GM13977 (cell line): ENCODE measurements at places on chromosomes 5 and 9.

DNA sequence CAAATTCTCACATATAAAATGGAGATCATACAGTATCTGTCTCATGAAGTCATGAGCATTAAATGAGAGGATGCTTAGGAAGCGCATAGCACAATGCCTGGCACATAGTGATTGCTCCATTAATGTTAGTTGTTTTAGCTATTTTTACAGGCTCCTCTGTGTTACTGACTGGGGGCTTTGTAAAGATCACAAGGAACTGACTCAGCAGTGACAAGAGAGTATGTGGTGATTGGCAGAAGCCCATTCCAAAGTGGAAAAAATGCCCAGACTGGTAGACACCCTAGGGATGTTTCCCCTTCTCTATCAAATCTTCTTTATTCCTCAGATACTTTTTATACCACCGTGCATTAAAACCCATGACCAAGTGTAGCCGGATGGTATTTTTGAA, 33.5 kb downstream of the ABLIM3 start:
- no peak for DNase-seq

GRCh38 chr5:180235077-180235476, 26.1 kb upstream of the RASGEF1C start:
- DNase-seq: no peak

GRCh38 chr9:123440256-123440655, 84.3 kb downstream of the CRB2 start:
- DNase-seq: no peak

DNA sequence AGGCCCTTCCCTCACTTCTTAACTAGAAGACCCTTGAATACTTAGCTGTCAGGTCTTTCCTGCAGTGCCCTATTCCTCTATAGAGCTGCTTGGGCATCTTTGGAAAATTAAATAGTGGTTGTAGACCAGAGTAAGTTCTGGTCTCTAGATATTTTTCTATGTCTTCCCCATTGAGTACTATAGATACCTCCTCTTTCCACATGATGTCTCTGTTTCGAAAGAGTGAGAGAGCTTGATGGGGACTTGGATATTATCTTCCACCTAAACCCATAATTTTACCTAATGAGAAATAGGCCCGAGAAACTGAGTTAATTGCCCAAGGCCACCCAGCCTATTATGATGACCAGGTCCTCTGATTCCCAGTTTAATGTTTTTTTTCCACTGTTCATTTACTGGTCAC, 40.2 kb downstream of the SPEF2 start:
- no peak for DNase-seq

GRCh38 chr5:126414874-126415502, 8.2 kb upstream of the GRAMD2B start:
- DNase-seq: no peak

DNA sequence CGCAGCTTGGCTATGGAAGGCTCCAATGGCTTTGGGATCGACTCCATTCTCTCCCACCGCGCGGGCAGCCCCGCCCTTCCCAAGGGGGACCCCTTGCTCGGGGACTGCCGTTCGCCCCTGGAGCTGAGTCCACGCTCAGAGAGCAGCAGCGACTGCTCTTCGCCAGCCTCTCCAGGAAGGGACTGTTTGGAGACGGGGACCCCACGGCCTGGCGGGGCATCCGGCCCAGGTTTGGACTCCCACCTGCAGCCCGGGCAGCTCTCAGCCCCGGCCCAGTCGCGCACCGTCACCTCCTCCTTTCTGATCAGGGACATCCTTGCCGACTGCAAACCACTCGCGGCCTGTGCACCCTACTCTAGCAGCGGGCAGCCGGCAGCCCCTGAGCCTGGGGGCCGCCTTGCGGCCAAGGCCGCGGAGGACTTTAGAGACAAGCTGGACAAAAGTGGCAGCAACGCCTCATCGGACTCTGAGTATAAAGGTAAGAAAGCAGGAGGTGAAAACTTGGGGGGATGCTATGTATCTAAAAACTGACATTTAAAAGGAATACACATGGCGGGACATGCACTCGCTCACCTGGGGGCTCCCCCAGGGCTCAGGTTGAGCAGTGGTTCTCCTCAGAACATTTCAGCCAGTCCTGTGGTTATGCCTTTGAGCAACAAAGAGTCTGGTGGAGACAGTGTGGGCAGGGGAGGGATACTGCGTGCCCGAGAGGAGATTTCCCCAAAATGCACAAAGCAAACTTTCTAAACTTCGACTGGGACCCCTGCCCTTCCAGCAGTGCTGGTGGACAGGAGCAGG, 579 bp downstream of the BARHL1 start:
- DNase-seq: no peak

DNA sequence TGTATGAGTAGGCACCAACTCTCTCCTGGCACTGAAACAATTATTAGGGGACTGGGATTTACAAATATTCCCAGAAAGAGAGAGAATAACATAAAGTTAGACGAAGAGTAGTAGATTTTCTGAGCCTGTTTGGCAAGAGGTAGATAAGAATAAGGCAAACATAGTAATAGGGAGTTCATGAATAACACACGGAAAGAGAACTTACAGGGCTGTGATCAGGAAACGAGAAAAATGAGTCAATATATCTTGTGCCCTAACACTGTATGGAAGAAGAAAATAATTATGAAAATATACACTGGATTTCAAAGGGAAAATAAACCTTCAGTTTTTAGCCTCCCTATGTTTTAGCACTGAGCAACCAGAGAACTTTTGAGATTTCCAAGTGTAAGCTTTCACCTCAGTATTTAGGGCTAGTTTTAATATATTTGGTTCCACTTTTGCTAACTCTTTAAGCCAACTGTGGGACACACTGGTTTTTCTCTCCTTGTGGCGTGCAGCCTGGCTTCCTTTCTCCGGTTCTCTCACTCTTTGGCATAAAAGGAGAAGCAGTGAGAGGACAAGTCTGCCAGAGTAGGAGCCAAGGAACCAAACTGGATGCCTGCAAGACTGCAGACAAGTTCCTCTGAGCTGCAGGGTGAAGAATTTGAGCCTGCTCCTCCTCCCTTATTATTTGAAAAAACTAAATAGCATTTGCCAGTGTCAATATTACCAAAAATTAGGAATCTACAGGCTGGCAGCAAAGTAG, 6.6 kb upstream of the KCNN2 start:
- DNase-seq: no peak

DNA sequence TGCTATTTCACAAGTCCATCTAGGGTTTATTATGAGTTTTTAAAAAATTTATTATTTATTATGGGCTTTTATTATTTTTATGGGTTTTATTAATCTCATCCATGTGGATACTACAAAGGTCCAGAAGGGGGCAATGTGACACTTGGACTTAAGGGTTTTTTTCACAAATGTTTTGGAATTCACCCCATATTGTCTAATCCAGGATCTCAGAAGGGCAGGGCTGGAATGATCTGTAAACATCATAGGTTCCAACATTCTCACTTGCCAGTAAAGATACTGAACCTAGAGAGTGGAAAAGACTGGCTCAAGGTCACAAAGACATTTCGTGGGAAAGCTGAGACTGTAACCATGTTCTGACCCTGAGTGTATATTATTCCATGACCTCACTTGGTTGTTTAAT, 35.6 kb downstream of the NIM1K start:
- no peak for DNase-seq

GRCh38 chr5:121399879-121400278, 451.8 kb upstream of the FTMT start:
- DNase-seq: peak; percentile 15

- no peak for DNase-seq
These were observed 1844.3 kb downstream of the MAT2B start for GRCh38 chr5:165349735-165350134.

GRCh38 chr5:90967851-90968250, 409.3 kb downstream of the ADGRV1 start:
- no peak for DNase-seq

DNA sequence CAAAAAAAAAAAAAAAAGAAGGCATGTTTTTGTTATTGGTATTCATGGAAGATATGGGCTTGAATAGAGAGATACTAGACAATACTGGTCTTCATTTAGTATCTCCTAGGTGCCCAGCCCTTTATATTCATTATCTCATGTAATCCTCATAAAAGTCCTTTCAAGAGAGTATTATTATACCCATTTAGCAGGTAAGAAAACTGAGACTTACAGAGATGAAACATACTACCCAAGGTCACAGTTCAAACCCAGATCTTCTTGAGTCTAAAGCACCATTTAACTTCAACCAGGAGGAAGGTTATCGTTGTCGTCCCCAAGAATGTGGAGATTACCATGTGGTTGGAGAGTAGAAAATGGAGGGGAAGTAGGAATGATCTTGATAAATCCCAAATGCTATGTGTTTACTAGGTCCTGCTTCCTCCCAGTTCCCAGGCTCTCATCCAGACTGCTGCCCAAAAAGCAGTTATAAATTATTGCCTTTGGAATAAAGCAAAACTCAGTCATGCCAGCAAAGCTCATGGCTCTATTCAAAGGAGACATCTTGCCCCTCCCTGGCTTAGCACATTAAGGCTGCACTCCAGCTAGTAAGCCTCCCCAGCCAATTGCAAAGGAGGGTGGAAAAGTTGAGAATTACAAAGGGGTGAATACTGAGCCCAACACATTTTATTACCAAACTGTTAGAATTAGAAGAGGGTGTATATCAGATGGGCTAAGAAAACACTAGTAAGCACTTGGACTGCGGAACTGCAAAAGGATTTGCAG, 163.9 kb downstream of the PIK3R1 start:
- DNase-seq: no peak

GRCh38 chr9:95027914-95028852, 289.3 kb downstream of the FANCC start:
- DNase-seq: no peak

- no peak for DNase-seq
These were observed 113.8 kb downstream of the WDR70 start for GRCh38 chr5:37492778-37493555.

DNA sequence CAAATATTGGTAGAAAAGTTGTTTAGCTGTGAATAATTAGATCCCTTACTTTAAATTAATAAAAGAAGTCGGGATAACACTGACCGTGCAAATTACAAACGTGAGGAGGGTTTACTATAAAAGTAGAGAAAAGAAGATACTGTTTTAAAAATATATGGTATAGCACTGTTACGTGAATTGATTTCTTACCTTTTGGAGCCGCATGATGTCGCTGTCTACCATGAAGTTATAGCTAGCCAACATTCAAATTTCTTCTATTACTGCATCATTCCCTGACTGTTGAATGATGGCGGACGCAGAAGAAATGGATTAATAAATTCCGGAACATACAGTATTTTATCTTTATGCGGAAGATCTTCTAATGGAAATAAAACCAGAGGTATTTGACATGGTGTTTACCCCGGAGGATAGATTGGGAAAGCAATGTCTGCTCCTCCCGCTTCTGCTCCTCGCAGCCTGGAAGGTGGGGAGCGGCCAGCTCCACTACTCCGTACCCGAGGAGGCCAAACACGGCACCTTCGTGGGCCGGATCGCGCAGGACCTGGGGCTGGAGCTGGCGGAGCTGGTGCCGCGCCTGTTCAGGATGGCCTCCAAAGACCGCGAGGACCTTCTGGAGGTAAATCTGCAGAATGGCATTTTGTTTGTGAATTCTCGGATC, at the start of gene PCDHA6:
PCDHA6 (plus strand) TSS at position 257 of the 658 bp plus-strand sequence; CDS start at position 389, 132 bp downstream.
- DNase-seq: no peak

- no peak for DNase-seq
These were observed 102.0 kb upstream of the RAPGEF1 start for GRCh38 chr9:131841765-131842318.

GRCh38 chr9:33472171-33472880, 1.4 kb downstream of the NOL6 start:
- DNase-seq: peak; percentile 2

- DNase-seq: no peak
These were observed 246.0 kb downstream of the CWC27 start for GRCh38 chr5:65014769-65015168.

DNA sequence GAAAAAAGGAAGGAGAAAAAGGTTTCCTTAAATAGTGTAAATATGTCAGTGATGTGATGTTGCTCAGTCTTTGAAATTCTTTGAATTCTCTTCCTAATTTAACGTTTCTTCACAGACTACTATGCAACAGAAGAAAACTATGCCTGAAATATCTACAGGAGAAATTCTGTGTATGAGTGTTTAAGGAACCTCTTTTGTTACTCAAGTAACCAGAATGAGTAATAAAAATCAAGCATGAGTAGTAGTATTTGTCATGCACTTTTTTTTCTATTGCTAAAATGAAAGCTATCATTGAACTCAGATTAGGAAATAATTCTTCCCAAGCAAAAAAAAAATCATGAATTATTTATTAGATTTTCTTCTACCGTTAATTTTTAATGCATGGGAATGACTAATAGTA, 20.3 kb upstream of the THG1L start:
- no peak for DNase-seq
